Lung (tissue), 17 donors: ENCODE measurements at places on chromosomes 1 and 21. TPM values are rescaled to one million over a fixed set of nuclear protein-coding genes. Genes with fewer than 3 reads are reported as not detected.

Gene IKBKE
- polyA plus RNA-seq: 17.1 TPM

Gene TEDDM1
- polyA plus RNA-seq: not detected

Gene SIM2
- not detected for polyA plus RNA-seq

Gene HNRNPCL4
- not detected for polyA plus RNA-seq

DNA sequence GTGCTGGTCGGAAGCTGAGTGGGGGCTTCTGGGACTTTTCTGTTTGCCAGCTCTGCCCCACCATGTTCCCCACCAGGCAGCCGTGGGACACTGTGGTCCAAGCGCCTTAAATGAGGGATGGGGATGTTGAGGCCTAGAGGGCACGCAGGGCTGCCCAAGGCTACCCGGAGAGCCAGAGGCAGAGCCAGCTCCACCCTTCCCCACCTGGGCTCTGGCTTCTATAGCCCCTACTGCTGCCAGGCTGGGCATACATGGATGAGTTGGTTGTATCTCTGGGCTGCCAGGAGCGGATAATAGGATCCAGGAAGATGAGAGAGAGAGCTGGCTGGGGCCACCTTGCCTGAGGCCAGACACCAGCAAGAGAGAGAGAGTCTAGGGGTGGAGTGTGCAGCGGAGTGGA, 49.4 kb downstream of the PTPRU start:
- no peaks in the 10 kb centered on the region for H3K4me1 ChIP-seq
- peaks cover 6% of the 10 kb centered on the region for H3K36me3 ChIP-seq
- no peak overlapping the region for H3K4me3 ChIP-seq
- no peak for DNase-seq
- no peaks in the 10 kb centered on the region for H3K27me3 ChIP-seq

- peaks cover 5% of the 10 kb centered on the region for H3K4me1 ChIP-seq
- peak; percentile 67 for DNase-seq
- H3K4me3 ChIP-seq: no peak overlapping the region
- H3K36me3 ChIP-seq: no peaks in the 10 kb centered on the region
- H3K27me3 ChIP-seq: no peaks in the 10 kb centered on the region
- peak overlapping the region; percentile 2 for H3K27ac ChIP-seq
These were observed 86.8 kb upstream of the VAV3 start for GRCh38 chr1:108051631-108052377.
